ENCODE measurements at places on chromosomes 6 and 20.
A peak's percentile ranks its signal among the peaks of the same experiment; 100 is the strongest.

DNA sequence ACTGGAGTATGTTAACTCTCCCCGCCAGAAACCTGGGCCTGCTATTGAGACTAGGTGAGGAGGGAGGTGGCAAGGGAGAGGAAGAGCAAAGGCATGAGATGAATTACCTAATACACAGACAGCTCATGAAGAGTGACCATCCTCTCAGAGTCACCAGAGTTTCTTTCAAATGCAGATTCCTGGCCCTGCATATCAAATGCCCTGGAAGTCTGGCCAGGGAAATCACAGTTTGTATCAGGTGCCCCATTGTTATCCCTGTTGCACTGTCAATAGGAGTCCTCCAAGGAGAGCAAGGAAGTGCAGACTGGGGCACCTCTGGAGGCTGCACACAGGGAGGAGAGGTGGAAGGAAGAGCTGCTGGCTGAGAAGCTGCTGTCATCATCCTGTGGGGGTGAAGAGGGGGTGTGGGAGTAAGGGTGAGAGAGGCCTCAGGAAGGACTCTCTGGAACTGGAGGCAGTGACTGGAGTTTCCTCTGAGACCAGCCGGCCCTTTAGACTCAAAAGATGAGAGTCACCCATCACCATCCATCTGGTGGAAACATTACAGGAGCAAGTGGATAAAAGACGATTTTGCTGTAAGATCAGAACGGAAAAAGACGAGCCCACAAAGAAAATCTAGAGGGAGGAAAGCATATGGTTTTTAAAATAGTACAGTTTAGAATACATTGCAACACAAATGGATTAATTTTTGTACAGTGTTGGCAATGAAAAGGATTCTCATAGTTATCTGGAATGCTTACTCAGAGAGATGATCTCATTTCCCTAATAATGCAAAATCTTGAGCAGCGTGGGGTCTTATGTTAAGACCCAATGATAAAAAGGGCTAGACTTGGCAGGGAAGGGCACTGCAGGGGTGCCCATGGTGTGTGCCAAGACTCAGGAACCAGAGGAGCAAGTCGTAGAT lies 268.1 kb downstream of the UST start:
- DNase-seq = peak; percentile 66

DNA sequence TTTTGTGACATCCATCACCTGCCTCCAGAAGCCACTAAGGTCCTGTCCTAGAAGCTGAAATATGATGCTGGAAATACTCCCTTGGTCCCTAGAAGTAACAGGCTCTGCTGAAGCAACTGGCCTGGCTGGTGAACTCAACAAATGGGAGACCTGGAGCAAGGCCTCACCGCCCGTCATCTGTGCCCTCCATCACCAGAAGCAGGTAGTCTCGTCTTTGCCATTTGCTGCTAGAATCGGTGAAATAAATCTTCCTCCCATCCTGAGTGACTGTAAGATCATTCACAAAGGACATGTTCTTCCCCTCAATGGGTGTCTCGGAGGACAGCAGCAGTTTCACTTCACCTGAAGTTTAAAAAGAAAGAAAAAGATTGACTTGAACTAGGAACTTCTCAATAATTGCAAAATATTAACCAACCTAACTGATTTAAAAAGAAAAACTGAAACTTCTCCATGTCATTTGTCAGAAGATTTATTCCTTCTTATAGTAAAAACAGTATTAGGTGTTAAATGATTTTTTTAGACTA lies 21.0 kb downstream of the CST7 start:
- DNase-seq = no peak

- DNase-seq = no peak
Observed at GRCh38 chr20:9742821-9743220, 96.1 kb downstream of the PAK5 start.

- DNase-seq = peak; percentile 98
Observed at GRCh38 chr20:2137552-2138201, 36.0 kb downstream of the STK35 start.

DNA sequence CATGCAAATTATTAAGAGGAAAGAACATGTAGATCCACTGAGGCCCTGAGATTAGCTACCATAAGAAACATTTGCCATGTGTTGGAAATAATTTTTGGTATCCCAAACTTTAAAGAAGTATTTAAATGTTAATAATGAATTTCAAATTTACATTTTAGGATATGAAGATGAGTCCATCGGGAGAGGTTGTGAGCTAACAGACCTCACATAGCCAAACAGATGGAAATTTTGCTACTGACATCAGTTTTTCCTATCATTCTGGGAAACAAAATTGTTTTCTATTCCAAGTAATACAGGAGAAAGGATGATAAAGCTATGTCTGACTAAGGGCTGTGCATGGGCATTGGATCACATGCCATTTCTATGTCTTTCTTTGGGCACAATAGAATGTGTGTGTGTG lies 809.6 kb downstream of the TENT5A start:
- DNase-seq = no peak

DNA sequence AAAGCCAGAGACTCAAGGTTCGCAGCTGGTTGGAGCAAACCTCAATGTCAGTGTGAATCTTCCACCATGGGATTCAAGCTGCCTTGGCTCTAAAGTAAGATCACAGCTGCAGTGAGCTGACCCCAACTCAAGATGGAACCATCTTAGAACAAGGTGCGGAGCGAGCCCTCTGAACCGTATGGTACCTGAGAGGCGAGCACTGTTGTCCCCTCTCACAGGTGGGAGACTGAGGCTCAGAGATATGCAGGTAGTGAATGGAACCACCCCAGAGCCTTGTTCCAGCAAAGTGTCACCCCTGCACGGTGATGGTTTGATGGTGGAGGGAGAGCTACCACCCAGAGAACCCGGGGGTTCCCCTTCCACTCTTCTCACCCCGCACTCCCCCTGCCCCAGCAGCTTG lies 52.5 kb downstream of the BMP7 start:
- DNase-seq = no peak

DNA sequence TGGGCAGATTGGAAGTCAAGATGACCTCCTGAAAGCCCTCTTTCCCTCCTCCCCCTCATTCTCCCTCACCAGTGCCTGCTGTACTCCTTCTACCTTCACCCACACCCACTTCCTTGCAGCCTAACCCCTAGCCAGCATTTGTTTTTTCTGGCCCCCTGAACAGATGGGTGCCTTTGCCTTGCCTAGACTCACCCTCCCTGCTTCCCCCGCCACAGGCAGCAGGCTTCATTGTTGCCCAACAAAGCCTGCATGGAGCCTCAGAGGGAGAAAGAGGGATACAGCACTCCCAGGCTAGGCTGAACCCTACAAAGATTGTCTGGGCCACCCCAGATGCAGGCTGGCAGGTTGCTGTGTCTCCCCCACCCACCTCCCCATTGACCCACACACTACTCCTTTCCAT lies 2.7 kb downstream of the MOCS1 start:
- DNase-seq = no peak

GRCh38 chr6:90644492-90644891 lies 57.6 kb upstream of the MAP3K7 start:
- DNase-seq = no peak

DNA sequence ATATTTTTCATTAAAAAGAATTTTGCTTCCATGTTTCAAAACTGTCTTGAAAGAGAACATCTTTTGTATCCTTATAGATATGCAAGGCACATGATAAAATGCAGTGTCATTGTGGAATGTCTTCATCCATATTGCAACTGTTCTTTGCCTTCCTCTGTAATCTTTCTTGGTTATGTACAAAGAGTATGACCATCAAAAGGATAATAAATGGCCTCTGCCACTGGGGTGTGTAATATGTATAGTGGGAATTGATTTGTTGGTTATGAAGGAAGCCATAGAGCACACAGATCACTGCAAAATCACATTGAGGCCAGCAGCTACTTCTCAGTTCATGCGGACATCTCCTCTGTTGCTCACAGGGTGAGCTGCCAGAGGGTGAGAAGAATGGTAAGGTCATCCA lies 703.5 kb downstream of the TFAP2A start:
- no peak for DNase-seq

DNA sequence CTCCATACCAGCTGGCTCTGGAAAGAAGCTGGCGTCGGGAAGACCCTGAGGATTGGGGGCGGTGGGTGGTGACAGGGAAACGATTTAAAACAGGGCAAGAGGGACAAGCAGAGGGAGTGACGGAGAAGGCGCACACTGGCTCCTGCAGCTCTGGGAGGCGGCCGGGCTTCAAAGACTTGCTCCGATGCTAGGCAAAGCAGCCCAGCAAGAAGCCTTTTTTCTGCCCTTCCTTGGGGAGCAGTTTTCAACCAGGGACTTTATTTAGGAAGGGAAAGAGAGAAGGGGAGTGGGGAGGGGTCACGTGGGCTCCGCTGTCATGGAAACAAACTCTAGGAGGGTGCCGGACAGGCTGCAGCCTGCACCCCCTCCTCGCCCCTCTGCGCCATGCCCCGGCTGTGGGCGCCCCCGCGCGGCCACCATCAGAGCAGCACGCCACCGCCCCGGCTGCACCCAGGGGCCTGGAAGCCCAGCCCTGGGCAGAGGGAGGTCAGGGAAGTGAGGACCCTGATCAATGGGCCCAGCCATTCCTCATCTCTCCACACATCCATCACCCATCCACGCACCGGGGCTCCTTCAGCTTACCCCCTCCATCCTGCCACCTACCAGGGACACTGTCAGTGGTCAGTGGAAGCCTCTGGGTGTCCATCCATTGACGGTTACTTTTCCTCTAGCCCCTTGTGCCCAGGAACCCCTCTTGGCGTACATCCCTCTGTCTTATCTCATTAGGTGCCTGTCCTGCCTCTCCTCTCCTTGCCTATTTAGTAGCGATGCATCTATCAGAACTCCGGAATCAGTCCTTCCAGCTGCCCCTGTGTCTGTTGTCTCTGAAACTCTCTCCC lies 66.6 kb upstream of the CCDC167 start:
- DNase-seq = peak; percentile 40

DNA sequence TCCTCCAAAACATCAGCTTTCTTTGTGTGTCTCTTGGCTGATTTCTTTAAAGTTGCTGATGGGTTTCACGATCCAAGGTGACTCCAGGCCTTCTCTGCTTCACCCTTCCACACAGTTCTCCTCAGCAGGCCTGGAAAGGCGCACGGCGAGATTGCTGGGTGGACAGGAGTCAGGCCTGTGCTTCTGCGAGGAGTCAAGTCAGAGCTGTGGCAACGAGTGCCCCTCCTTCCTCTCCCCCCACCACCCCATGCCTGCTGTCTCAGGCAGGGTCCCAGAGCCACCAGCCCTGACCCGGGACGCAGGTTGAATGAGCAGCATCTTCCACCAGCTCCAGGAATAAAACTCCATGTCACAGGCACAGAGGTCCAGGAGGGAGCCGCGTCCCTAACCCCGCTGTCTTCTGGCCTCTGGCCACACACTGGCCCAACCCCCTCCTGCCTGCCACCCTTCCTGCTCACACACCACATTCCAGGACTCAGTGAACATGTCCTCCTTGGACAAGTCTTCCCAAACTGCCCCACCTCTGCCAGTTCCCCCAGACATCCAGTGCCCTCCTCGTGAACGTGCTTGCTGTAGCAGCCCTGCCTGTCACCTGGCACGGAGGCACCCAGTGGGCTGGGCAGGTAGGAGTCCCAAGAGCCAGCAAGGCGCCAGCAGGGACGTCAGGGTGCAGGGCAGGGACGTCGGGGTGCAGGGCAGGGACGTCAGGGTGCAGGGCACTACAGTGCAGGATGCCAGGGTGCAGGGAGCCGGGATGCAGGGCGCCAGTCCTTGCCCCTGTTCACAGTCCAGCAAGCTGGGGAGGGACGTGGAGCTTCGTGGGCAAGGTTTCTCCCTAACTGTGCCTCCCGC lies 7.2 kb upstream of the NTSR1 start:
- DNase-seq = no peak

DNA sequence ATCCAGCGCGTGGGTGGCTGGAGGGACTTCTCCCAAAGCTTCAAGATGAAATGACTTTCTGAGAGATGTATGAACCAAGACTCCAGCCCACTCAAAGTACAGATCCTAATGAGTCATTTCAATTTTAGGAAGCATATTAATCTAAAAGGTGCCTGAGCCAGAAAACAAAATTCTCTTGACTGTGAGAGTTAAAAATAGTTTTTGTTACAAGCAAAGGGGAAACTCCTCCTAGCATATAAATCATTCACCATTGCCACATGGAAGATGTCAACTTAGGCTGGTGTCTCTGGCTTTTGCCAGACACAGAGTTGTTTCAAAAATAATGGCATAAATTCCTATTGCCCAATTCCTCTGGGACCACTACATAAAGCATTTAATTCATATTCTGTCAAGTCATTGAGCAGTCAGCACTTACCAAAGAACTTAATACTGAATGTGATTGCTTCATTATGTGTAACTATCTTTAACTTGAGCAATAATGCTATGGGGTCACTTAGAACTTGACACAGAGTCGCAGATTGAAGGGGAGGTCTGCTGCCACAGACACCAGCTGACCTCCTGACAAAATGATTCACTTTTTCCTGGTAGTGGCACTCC lies 280.6 kb downstream of the SLC35F1 start:
- peak; percentile 11 for DNase-seq

- DNase-seq = peak; percentile 75
Observed at GRCh38 chr6:35363293-35363750, 21.0 kb downstream of the PPARD start.

DNA sequence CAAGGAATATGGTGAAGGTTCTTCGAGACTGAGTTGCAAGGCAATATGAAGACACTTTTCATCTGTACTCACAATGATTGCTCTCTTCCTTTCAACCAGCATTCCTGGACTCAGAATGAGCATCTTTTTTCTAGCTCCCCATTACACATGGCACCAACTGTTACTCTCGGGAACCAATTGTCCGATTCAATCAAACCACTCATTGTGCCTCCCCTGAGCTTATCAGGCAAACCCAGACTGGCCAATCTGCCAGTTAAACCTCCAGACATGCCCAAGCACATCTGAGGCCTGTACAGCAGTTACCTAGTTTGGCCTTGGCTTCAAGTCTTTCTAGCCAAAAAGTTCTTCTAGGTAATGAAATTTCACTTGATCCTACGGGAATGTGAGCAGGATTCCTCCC lies 164.1 kb downstream of the ID4 start:
- DNase-seq = no peak

GRCh38 chr20:44392776-44393607 lies 37.5 kb downstream of the HNF4A start:
- DNase-seq = no peak

DNA sequence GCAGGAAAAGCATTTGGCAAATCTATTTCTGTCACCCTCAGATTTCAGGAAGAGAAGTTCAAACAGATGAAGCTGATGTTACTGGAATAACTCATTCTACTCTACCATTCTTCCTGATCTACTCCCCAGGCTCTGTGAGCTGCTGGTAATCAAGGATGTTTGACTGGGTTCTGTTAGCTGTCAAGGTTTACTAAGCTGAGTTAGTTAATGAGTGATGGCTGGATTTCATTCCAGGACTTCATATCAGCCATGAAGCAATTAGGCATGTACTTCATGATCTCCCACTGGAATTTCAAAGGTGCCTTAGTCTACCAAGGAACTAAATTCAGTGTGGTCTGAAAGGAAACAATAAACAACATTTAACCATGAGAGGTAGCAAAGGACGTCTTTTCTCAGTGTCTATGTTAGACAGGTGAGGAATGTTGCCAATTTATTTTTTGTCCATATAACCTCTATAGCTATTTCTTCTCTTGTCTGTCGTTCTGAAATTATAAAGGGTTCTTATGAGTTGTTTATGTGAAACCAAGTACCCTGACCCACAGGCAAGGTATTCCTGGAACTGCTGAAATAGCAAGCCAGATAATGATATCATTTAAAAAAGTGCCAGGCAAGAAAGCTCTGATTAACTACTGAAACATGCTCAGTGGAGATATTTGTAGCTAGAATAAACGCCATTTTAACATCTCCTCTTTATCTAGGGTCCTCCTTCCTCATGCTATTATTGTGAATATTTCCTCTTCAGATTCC lies 112.9 kb downstream of the BACH2 start:
- DNase-seq = no peak

All from EH (cell line).